ENCODE measurements at places on chromosomes 4 and X.
A peak's percentile ranks its signal among the peaks of the same experiment; 100 is the strongest.

- DNase-seq = no peak
These were observed 3.4 kb downstream of the ABHD18 start for GRCh38 chr4:127968586-127968985.

DNA sequence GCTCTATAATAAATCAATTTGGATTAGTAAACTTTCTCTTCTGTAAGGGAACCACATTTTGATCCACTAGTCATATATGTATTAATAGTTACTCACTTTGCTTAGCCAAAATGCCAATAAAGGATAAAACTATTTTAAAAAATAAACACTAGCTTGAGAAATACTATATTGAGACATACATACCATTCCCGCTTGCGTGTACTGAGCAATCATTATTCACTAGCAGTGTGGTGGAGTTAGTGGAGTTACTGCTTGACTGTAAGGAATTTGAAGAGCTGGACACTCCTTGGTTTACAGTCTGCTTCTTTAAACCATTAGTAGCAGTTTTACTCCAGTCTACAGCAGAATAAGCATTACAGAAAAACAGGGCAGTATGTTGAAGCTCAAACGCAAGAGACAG is 10.8 kb upstream of the PHKA2 start:
- DNase-seq = no peak

DNA sequence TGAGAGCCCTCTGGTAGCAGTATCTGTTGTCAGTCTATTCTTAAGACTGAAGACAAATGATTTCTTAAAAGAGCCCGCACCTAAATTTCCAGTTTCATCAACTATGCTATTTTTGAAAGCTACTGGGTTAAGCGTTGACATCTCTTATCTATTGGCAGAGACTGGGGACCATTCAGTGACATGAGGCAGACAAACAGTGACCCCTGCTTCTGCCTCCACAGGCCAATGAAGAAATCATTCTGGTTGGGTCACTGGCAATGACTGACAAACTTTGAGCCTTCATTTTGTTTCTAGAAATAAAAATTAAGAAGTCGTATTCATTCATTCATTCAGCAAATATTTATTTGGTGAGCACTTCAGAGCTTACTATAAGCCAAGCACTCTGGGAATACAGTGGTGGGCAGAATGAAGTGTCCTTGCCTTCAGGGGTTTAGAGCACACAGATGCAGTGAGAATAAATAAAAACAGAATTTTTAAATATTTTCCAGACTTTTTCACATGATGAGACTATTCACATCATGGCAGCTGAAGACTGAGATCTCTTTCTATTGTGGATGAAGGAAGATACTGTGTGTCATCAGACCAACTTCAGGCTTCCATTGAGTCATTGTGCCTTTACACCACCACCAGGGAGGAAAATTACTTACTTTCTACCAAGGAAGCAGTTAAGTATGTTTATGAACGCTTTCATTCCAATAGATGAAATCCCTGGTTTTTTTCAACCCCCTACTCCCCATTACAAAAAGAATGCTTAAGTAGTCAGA is 36.0 kb downstream of the SORBS2 start:
- DNase-seq = no peak

DNA sequence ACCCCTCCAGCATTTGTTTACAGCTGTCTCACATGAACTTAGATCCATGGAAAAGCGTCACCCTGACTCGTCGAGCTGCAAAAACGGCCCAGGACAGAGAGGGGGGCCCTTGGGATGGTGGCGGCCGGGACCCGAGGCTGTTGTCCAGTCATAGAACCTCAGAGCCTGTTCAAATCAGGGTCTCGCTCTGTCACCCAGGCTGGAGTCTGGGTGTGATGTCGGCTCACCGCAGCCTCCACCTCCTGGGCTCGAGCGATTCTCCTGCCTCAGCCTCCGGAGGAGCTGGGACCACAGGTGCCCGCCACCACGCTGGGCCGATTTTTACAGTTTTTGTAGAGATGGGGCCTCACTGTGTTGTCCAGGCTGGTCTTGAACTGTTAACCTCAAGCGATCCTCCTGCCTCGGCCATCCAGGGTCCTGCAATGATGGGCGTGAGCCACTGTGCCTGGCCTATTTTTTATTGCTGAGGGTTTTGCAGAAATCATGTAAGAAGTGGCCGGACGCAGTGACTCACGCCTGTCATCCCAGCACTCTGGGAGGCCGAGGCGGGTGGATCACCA is 42.6 kb upstream of the PPP2R3B start:
- no peak for DNase-seq

GRCh38 chr4:185672151-185672550 is 136.8 kb upstream of the PDLIM3 start:
- DNase-seq = no peak

DNA sequence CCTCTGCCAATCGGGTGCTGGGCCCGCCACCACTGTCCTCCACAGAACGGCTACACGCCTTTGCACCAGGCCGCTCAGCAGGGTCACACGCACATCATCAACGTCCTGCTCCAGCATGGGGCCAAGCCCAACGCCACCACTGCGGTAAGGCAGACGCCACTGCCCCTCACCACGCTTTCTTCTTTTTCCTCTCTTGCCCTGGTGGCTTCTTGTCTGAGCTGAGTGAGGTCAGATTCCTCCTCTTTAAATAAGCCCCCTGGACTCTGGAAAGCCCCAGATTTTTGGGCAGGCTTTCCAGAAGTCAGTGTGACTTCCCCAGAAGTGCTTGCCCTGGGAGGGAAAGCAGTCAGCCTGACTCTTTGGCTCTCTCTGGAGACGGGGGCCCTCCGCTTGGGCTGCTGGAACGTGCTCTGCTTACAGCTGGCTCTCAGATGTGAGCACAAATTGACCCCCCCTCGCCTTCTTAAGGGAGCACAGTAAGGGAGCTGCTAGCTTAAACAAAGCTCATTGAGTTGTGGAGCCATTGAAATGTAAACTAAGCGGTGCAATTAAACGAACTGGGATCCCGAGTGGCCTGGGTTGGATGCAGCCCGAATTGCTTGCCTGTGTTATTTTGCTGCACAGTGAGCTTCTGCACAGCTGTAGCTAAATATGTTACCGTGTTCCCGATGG is 243.1 kb downstream of the ANK2 start:
- DNase-seq = no peak

DNA sequence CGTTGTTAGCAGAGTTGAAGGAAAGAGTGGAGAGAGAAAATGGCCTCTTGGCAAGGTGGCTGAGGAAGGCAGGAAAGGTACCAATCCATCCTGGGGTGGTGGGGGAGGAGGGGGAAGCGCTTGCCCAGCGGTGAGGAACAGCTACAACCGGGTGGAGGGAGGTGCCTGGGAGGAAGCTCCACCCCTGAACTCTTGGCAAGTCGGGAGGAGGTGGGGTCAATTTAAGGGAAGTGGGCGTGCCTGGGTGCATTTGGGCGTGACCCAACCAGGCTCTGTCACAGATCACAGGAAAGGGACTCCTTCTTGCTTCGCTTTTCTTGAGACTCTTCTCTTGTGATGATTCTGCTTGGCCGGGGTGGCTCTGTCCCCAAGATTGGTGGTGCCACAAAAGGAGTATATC is 41.7 kb downstream of the BCORL1 start:
- no peak for DNase-seq

DNA sequence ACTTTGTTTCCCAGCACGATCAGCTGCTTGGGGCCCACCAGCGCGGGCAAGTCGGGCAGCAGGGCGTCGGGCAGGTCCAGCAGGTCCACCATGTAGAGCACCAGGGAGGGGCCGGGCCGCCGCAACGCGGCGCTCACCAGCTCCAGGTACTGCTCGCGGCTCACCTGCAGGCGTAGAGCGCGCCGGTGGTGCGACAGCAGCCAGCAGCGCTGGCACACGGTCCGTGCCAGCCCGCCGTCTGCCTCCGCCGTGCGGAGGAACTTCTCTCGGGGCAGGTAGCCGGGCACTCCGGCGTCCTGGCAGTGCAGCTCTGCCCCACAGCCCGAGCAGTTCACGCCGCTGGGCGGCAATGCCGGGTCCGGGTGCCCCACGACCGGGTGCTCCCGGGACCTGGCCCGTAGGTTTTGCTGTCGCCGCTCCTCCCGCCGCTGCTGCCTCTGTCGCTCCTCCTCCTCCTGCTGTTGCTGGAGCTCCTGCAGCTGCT is 527 bp downstream of the NOA1 start:
- DNase-seq = peak; percentile 26

- no peak for DNase-seq
These were observed 541.4 kb upstream of the BOD1L1 start for GRCh38 chr4:14168919-14169318.

GRCh38 chr4:121711263-121712000 is 14.7 kb upstream of the ANXA5 start:
- peak; percentile 10 for DNase-seq

GRCh38 chrX:131277543-131278136 is 11.5 kb downstream of the IGSF1 start:
- DNase-seq = no peak

GRCh38 chr4:148515248-148515647 is 73.0 kb upstream of the NR3C2 start:
- DNase-seq = no peak

- DNase-seq = no peak
These were observed 23.3 kb downstream of the RGS12 start for GRCh38 chr4:3316146-3316545.

DNA sequence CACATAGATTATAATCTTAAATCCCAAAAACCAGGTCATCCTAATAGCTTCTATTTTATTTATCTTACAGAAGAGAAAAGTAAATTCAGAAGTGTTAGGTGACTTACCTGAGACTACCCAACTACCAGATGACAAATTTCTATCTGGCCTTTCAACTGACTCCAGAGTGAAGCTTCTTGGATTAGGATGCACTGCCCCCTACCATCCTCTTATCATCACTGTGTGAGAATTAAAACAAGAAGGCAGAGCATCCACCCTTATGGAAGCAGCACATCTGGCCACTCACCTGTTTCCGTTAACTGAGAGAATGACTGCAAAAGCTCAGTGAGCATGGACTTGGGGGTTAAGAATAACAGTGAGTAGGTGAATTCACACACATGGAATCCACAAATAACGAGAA is 502.6 kb upstream of the TECRL start:
- DNase-seq = no peak

DNA sequence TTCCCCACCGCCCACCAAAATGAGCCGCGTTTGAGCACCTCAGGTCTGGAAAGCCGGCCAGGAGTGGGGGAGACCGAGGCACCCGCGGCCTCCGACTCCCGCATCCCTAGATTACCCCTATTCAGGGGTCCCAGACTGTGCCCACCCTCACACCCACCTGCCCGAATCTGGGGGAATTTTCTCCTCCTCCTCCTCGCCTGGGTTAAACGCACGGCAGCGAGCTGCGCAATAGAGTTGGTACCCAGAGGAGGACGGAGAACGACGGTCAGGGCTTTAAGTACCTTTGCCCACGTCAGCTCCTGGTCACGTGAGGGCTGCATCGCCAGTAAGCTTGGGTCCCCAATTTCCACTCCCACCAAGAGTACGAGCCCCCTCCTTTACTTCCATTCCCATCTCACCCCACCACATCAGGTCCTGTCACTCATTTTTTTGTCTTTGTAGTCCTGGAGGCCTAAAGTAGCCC is at the start of gene ARMCX2:
Gene ARMCX2 (minus strand): TSS at position 250 of the 463 bp plus-strand sequence. CDS start 2,262 bp downstream, outside the sequence.
- peak; percentile 3 for DNase-seq

GRCh38 chr4:38190717-38191178 is 230.6 kb downstream of the PTTG2 start:
- DNase-seq = no peak

GRCh38 chr4:149823769-149824221 is 8.2 kb upstream of the IQCM start:
- no peak for DNase-seq

DNA sequence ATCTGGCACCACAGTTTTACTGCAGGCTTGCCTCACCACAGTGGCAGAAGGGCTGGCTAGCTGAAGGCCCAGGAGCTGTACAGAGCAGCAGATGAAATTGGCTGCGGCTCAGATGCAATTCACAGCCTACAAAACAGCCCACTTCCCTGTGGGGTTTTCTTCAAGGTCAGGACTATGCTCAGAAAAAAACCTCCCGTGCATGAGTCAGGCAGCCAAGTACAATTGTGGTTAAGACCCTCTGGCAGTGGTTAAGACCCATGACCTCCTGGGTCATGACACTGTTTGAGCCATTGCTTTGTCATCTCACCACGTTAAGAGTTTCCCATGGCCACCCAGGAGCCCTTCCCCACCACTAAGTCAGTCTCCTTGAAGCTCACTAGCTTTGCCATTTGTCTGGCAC is 276.3 kb downstream of the HNRNPD start:
- no peak for DNase-seq

DNA sequence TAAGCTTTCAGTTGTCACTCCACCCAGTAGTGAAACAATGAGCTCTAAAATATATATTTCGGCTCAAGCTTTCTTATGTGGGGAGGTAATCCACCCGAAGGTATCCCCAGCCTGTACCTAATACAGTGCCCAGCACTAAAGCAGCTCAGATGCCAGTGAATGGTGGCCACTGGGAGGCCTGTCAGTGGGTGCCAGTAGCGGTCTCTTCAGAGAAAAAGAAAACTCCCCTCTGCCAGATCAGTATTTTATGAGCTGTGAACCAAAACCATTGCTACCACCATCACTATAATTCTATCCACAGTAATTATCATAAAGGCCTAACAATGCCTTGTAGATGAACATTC is 835 bp upstream of the NFKB1 start:
- DNase-seq = no peak

- DNase-seq = no peak
These were observed 123.4 kb downstream of the SPCS3 start for GRCh38 chr4:176443117-176443516.

DNA sequence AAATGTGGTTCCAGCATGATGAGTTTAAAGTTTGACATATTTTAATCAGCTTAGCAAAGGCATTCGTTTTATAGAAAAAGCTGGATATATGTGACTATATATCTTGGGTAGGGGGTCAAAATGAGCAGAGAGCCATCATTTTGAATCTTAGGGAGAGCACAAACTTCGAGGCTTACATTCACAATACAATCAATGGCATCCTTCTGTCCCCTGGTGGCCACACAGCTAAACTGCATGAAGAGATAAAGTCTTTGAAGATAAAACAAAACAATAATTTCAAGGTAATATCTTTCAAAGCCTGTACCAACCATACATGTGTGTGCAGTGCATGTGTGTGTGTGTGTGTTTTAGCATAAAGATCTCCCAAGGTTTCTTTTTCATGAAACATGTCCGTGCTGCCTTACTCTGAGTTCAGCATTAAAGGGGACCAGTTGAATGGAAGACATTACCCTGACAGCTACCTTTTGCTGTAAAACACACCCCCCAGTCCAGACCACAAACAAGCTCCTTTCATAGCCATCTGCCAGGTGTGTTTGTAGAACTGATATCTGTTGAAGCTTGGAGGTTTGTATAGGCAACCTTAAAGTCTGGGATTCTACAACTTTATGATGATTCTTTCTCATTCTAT is 22.0 kb downstream of the DYNLT3 start:
- DNase-seq = peak; percentile 44

- no peak for DNase-seq
These were observed 263.6 kb downstream of the HS3ST1 start for GRCh38 chr4:11165052-11165451.

GRCh38 chr4:78592088-78592783 is 40.7 kb downstream of the ANXA3 start:
- DNase-seq = no peak

Data from NCI-H526 treated with DMSO at 0.1 percent for 48 hours (cell line).